ENCODE measurements at places on chromosomes 16 and 17. TPM values are rescaled to one million over a fixed set of nuclear protein-coding genes. Genes with fewer than 3 reads are reported as not detected.

PRSS8 gene
- total RNA-seq = not detected

FOXO3B gene
- total RNA-seq = 3.4 TPM

CCDC200 gene
- not detected for total RNA-seq

TP53TG3D gene
- total RNA-seq = not detected

MMP28 gene
- total RNA-seq = not detected

GRCh38 chr17:75632428-75632827, 806 bp upstream of the SMIM5 start:
- no peak for DNase-seq

GRCh38 chr16:74666010-74666421, 661 bp downstream of the RFWD3 start:
- DNase-seq = no peak

- DNase-seq = peak; percentile 25
These were observed 32.7 kb upstream of the AXIN2 start for GRCh38 chr17:65593855-65594845.

DNA sequence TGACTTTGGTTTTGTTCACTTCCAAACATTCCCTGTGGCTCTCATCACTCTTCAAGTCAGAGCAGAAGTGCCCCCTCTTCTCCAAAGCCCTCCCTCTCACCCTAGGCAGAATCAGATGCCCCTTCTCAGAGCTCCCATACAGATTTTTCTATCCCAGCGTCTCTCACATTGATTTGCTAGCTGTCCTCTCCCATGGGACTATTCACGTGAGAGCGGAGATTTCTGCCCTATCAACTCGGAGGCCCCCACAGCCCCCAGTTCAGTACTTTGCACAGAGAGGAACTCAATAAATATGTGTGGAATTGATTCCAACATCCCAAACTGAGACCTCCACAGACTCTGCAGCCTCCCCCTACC, 182.6 kb downstream of the C16orf78 start:
- no peak for DNase-seq

DNA sequence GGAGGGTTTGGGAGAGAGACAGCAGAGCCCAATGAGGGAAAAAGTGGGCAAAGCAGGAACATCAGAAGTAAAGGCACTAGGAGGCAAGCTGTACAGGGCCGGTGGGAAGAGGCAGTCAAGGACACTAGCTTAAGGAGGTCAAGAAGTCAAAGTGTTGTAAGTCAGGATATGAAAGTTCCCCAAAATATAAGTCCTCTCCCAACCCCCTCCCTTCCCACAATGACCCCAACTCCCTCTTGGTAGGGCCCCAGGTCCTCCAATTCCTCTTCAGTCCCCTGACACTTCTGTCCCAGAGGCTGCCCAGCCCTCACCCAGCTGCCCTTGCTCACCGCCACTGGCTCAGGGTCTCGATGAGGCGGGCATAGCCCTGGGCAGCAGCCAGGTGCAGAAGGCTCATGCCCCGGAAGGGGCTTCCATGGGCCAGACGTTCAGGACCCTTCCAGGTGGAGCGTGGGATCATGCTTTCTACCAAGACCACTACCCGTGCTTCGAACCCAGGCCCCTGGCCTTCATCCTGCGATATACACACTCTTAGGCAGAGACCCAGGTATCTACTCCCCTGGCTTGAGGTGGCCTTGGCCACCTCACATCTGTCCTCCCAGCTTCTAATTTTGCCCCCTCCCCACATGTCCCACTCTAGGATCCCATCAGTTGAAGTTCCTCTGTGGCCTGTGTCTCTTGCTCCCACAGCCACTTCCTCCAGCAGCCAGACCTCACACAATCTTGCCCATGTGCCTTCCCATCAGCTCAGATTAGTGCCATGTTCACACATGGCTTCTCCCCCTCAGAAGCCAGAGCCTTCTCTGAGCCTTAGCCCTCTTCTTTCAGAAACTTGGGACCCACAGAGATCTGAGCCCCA, 5.9 kb upstream of the SPAG7 start:
- no peak for DNase-seq

- DNase-seq = no peak
These were observed 42.4 kb downstream of the NXPH3 start for GRCh38 chr17:49618028-49618611.

DNA sequence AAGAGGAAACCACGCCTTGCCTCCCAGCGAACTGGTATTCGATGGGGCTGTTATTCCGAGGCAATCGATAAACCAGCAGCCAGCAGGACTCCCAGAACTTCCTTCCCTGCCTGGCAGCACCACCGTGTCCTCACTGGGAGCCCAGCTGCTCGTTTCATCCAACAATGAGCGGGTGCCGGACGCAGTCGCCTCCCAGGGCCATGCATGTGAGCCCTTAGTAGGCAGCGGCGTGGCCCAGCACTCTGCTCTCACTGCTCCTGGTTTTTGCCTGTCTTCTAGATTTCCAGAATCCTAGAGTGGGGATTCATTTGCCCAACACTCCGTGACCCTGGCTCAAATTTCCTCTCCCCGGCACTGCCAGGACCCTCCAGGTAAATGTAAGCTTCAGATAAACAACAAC, 29.1 kb upstream of the RASD1 start:
- DNase-seq = no peak

- DNase-seq = no peak
These were observed 36.1 kb downstream of the USP31 start for GRCh38 chr16:23113185-23113584.

DNA sequence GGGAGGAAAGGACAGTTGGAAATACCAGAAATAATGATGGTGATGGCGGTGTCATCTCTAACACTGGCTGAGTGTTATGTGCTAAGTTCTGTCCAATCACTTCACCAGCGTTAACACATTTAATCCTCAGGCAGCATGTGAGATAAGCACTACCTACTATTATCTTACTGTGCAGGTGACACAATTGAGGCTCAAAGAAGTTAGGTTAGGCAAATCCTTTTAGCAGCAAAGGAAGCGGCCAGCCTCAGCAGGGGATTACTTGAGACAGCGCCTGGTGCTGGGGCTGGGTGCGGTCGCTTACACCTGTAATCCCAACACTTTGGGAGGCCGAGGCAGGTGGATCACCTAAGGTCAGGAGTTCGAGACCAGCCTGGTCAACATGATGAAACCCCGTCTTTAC, 18.7 kb upstream of the DHX8 start:
- DNase-seq = no peak

GRCh38 chr16:50065241-50065623, 538 bp upstream of the HEATR3 start:
- DNase-seq = no peak

DNA sequence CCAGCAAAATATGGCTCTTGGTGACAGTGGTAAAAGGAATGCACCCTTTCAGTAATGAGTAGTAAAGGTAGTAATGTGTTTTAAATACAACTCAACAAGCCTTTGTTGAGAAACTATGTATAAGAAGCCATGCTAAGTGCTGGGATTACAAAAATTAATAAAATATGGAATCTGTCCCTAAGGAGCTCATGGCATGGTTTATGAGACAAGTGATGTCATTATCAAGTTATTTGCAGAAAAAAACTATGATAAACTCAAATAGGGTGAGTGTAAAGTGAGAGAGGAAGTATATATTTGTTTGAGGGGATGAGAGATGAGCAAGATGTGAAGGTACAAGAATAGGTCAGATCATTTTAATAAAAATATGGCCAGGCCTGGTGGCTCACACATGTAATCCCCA, 76.9 kb downstream of the NF1 start:
- no peak for DNase-seq

GRCh38 chr17:68578236-68578635, 22.9 kb downstream of the FAM20A start:
- DNase-seq = peak; percentile 41

- no peak for DNase-seq
These were observed 196.8 kb upstream of the TOX3 start for GRCh38 chr16:52743707-52744106.

GRCh38 chr16:88505405-88506082, 52.5 kb downstream of the ZFPM1 start:
- DNase-seq = peak; percentile 27

- DNase-seq = no peak
These were observed 21.0 kb upstream of the ZNF652 start for GRCh38 chr17:49383060-49383459.

- DNase-seq = no peak
These were observed 127.0 kb upstream of the CIBAR2 start for GRCh38 chr16:85239239-85239638.

GRCh38 chr17:41544491-41544892, 16.4 kb upstream of the KRT19 start:
- no peak for DNase-seq

DNA sequence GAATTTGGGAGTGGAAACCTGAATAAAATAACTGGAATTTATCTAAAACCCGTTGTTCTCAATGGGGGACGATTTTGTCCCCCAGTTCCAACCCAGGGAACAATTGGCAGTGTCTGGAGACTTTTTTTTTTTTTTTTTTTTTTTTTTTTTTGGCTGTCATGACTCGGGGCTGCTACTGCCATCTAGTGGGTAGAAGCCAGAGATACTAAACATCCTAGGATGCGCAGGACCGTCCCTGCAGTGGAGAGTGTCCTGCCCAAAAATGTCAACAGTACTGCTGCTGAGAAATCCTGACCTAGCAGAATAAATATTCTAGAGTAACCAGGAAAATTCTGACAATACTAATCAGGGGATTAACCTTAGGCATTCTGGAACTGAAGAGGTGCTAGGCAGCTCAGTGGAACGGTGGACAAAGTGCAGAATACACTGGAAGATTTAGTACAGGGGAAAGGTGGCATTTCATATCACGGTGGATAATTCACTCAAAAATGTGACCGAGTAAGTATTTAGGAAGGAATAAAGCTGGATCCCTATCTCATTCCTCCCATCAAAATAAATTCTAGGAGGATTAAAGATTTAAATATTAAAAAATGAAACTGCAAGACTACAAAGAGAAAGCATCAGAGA, 107.6 kb downstream of the SPECC1 start:
- peak; percentile 65 for DNase-seq

GRCh38 chr16:56918467-56919012, 13.4 kb upstream of the HERPUD1 start:
- no peak for DNase-seq

DNA sequence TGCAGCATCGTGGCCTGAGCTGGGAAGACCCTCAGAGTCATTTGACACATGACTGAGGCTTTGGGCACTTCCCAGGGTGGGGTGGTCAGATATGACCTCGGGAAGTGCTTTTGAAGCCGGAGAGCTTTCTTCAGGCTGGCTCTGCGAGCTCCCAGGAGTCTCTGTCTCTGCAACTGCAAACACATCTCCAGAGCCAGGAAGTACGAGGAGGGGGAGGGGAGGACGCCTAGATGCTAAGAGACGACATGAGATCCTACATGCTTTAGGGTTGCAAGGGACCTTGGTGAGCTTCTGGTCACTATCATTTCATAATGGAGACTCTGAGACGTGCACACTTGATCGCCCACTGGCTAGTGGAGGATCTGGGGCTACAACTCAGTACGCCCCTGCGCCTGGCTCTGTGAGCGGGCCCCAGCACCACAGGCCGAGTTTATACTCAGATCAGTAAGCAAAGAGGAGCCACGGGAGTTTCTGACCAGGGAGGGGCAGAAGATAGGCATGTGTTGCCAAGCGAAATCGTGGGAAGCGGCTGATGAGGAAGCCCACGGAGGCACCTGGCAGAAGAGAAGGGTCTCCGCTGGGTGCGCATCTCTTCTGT, 527 bp upstream of the MGAT5B start:
- peak; percentile 43 for DNase-seq

DNA sequence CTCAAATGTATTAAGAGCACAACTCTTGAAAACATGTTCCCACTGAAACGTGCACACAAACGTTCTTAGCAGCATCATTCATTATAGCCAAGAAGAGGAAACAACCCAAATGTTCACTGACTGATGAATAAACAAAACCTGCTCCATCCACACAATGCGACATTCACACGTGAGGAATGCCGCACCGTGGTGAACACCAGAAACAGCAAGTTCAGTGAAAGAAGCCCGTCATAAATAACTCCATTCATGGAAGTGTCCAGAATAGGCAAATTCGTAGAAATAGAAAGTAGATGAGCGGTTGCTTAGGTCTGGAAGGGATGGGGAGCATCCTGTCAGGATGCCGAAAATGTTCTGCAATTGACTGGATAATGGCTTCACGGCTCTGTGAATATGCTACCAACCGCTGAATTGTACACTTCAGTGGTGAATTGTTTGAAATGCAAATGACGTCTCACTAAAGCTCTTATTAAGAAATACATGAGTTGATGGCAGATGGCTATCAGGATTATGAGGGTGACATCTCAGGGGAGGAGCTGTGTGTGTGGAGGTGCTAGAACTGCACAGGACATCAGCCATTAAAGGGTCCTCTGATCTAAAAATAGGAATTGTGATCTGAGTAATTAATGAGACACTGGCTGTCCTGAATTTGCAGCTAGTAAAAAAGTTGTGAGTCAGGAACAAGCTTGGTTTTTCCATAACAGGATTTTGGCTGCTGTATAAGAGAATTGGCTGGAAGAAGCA, 771.0 kb downstream of the KCNJ18 start:
- DNase-seq = no peak

DNA sequence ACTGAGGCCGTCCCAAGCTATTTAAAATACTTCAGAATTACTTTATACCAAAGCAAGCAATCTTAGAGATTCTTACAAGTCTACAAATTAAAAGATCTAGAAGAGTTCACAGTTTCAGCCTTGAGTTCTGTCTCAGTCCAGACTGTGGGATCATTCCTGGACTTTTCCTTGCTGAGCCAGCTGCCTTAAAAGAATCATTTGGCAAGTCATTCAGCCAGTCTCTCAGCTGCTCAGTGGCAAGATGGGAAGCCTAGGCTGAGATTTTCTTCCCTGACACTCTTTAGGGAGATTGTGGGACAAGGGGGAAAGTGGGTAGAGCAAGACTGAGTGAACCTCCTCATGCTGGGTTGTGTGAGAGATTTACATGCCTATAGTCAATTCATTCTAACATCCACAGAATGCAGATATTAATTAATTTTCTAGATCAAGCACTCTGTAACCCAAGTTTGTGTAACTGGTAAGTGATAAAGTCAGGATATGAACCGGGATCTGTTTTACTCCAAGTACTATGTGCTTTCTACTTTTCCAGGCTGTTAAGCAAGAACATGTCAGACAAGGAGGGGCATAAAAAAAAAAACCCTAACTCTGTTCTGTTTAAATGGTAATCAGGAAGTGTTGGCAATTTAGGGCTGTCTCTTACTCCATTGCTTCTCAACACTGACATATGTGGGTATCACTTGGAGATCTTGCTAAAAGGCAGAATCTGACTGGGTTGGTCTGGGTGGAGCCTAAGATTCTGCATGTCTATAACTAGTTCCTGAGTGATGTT, 50.1 kb downstream of the HSD17B2 start:
- DNase-seq = no peak

DNA sequence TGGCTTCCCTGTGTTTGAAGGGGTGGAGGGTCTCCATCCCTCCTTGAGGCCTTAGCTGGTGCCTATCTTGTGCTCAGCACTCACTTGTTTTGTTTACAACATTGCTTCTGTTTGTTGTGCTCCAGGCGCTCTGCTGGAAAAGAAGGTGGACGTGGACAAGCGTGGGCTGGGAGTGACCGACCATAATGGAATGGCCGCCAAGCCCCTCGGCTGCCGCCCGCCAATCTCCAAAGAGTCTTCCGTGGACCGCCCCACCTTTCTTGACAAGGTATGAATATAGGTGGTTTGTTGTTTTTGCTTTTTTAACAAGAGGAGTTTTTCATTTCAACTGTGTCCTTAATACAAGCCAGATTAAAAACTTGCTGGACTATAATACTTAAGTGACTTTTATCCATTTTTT, 53.5 kb downstream of the TMC6 start:
- DNase-seq = no peak

Measured in fibroblast of the aortic adventitia (primary cell).